ENCODE measurements at places on chromosomes 6 and 20.

DNA sequence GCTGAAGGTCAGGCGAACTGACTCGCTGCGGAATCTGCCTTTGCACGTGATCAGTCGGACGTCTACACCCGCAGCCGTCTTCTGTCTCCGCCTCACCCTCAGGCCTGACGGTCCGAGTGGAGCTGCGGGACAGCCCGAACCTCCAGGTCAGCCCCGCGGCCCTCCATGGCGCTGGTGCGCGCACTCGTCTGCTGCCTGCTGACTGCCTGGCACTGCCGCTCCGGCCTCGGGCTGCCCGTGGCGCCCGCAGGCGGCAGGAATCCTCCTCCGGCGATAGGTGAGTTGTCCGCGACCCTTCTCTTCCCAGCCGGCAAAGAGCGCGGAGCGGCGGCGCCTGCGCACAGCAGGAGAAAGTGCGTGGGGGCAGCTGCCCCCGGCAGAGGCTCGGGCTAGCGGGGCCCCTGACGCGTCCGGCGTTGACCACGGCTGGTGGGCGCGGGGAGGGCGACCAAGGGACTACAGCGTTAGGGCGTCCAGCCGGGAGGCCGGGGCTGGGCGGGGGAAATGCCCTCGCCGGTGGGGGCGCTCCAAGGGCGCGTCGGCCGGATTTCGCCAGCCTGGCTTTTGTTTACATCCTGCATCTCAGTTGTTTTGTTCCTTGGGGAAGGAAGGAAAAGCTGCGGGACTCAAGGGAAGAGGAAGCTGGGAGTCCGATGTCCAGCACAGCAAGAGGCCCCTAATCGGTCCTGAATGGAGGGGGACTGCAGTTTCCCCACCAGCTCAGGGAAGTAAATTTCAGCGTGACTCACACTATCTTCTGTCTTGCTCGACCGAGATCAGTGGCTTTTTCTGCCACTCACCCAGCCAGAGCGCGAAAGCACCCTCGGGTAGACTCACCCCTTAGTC is at the start of gene SMPDL3A:
Gene SMPDL3A, plus strand, starts transcription at position 77 of the 846 bp plus-strand sequence. Its CDS starts 89 bp downstream, at position 166.
- DNase-seq, result peak; percentile 62

- no peak for DNase-seq
Measured at GRCh38 chr6:39908838-39909583, 25.3 kb downstream of the MOCS1 start.

DNA sequence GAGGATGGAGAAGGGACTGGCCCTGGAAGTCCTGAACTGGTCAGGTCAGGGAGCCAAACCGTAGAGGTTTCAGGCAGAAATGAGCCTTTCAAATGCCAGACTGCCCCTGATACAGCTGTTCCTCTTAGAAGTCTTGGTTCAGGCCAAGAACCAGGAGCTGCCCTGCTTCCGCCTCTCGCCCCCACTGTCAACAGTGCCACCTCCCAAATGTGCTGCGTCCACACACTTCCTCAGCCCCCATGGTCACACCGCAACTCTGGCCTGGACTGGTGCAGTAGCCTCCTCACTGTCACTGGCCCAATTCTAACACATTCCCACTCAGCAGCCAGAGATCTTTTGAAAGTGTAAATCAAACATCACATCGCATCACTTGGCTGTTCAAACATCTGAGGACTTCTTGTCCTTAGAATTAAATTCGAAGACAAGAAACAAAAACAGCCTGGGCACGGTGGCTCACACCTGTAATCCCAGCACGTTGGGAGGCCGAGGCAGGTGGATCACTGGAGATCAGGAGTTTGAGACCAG is 69.7 kb downstream of the STK35 start:
- no peak for DNase-seq

- DNase-seq, result no peak
Measured at GRCh38 chr6:156984178-156984738, 207.1 kb downstream of the ARID1B start.

GRCh38 chr6:2184700-2185455 is 60.5 kb downstream of the GMDS start:
- no peak for DNase-seq

DNA sequence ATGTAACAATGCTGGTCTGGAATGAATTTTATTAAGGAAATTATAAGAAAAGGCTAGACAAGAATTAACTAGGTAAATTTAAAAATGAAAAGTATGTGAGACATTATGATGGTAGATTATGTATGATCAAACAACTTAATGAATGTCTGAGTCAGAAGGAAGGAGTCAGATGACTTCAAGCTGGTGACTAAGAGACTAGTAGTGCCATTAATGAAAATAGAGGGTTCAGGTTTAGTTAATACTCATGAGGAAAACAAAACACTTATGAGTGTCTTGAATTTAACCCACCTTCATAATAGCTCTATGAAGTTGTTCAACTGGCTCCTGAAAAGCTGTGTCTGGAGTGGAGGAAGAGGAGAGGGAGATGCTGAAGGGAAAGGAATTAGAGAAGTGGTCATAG is 256.3 kb downstream of the ADGRB3 start:
- DNase-seq, result no peak

GRCh38 chr6:54802775-54803634 is 43.6 kb upstream of the FAM83B start:
- DNase-seq, result peak; percentile 38

GRCh38 chr6:14259594-14260152 is 142.1 kb downstream of the CD83 start:
- DNase-seq, result no peak

DNA sequence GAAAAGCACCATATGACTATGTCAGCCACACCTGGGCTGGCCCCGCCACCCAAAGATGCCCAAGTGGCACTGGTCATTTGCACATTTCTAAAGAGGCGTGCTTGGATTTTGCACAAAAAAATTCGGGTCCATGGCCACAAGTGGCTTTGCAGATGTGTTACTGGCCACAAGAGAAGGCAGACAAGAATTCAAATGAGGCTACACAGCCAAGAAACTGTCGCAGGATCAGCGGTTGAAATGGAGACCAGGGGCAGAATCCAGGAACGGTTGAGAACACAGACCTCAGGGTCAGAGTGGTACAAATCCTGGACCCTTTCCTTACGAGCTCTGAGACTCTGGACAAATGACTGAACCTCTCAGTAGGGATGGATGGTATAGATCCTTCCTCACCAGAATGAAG is 48.6 kb upstream of the SASH1 start:
- DNase-seq, result no peak

- no peak for DNase-seq
Measured at GRCh38 chr6:52400313-52401041, 19.7 kb upstream of the EFHC1 start.

DNA sequence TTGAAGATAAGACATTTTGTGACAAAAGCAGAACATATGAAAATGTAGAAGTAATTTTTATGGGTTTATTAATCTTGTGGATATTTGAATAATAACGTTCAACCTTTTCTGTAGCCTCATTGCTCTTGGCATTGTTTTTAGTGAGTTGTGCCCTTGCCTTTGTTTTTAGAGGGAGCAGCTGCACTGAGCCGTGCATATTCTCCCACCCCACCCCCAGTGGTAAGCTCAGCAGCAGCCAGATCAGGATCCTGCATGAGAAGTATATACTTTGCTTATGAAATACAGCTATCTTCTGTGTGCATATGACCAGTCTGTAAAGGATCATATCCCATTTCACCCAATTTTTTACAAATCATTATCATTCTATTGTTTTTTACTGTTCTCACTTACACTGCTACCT is 184.2 kb downstream of the COL9A1 start:
- DNase-seq, result no peak

- no peak for DNase-seq
Measured at GRCh38 chr20:57753332-57754164, 43.7 kb upstream of the PMEPA1 start.

- DNase-seq, result peak; percentile 40
Measured at GRCh38 chr20:9103955-9104354, 35.1 kb downstream of the PLCB4 start.

DNA sequence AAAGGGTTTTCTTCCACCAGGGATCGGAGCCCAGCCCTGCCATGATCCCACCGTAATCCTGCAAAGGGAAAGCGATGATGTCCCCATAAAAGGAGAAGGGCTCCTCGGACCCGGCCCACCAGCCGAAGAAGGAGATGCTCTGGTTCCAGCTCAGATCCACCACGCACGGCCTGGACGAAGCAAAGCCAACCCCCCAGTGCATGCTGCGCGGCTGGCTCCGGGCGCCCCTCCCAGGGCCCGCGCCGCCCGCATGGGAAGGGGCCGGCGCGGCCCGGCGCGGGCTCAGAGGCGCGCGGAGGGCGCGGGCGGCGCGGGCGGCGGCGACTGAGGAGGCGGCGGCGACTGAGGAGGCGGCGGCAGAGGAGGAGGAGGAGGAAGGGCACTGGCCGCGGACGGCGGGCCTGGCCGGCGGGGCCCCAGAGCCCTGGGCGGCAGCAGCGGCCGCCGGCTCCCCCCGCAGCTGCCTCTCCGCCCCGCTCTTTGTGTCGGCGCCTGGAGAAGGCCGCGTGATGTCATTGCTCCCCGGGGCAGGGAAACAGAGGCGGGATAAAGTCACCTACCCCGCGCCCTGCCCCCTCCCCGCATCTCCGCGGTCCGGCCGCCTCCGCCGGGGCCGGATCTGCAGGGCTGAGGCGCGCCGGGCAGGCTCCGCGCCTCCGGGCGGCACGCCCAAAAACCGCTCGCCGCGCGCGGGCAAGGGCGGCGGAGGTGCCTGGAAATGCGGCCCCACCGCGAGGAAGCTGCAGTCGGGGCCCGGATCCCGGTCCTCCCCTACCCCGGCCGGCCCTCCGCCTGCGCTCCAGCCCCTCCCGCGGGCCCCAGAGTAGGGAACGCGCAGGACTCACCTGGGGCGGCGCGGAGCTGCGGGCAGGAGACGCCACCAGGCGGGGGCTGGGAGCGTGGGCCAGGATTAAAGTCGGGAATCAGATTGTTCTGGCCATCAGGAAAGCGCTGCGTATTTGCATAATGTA is at the start of gene FAXC:
Gene FAXC, minus strand, starts transcription at position 504 of the 971 bp plus-strand sequence. Its CDS starts 302 bp downstream, at position 202.
- DNase-seq, result peak; percentile 49

GRCh38 chr6:118652051-118652615 is 742 bp upstream of the CEP85L start:
- no peak for DNase-seq

GRCh38 chr20:62506087-62506486 is 30.3 kb upstream of the GATA5 start:
- DNase-seq, result no peak

- DNase-seq, result peak; percentile 95
Measured at GRCh38 chr6:125262016-125263013, 39.5 kb downstream of the HDDC2 start.

- DNase-seq, result peak; percentile 92
Measured at GRCh38 chr20:23637282-23638221, at the start of gene CST3. TSS of gene CST3 (minus strand) at chr20:23637955. CDS start at chr20:23637862, 93 bp downstream.

GRCh38 chr6:125510405-125510804 is 208.6 kb upstream of the HDDC2 start:
- DNase-seq, result no peak

- DNase-seq, result peak; percentile 87
Measured at GRCh38 chr6:112780498-112781096, 433.5 kb downstream of the RFPL4B start.

GRCh38 chr20:58025233-58025632 is 203.2 kb downstream of the ANKRD60 start:
- no peak for DNase-seq

DNA sequence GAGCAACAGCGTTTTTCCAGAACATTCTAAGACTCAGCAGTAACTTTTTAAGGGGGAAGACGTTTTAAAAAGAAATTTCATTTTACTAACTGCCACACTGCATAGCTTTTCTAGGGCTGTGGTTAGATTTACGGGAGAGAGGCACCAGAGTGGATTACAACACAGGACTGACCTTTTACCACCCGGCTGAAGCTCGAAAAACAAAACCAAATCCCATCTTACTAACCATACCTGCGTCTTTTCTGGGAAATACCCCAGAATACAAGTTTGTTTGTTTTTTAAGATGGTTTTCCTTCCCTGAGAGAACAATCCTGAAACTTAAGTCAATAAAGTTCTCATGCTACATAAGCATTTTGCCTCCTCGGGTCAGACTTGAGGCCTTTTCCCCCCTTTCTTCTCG is 209.3 kb upstream of the SOX4 start:
- DNase-seq, result no peak

GRCh38 chr6:13767121-13767808 is 47.1 kb downstream of the MCUR1 start:
- peak; percentile 61 for DNase-seq

GRCh38 chr6:11043378-11043960 is 636 bp downstream of the ELOVL2 start:
- DNase-seq, result no peak

GRCh38 chr20:45049438-45049837 is 51.5 kb downstream of the KCNS1 start:
- no peak for DNase-seq

DNA sequence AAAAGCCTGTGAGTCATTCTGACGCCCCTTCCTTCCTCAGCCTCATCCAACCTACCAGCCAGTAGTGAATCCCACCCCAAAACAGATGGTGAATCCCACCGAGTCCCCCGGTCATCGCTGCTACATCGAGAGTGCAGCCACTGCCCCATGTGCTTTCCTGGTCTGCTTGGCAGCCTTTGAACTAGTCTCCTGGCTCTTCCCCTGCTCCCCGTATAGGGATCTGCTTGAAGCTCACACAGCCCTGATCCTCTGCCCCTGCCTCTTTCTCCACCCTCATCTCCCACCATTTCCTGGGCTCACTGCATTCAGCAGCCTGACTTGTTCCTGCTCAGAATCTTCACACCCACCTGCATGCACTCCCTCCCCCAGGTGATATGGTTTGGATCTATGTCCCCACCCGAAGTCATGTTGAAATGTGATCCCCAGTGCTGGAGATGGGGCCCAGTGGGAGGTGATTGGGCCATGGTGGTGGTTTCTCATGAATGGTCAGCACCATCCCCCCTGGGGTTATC is 14.6 kb downstream of the SYNJ2 start:
- DNase-seq, result no peak

DNA sequence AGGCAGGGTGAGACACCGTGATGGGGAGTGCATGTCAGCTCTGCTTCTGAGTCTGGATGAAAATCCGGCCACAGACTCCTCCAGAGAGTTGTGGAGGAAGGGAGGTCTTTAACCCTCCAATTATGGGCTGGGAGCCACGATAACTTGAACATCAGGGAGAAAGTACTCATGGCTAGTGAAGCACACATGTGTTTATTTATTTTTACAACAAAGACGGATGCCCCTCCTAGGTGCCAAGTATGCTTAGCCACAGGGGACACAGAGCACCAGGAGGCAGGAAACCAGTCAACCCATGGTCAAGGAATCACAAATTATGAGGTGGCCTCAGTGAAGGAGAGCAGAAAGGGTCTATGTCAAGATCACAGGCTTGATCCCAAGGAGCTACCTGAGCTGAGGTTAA is 54.1 kb downstream of the ZNF217 start:
- DNase-seq, result peak; percentile 24

- no peak for DNase-seq
Measured at GRCh38 chr20:50799890-50800550, 5.2 kb downstream of the BCAS4 start.

- DNase-seq, result no peak
Measured at GRCh38 chr6:125107896-125108295, 45.7 kb upstream of the TPD52L1 start.

Measured in EH (cell line).